ENCODE measurements at places on chromosomes 5 and 9.

DNA sequence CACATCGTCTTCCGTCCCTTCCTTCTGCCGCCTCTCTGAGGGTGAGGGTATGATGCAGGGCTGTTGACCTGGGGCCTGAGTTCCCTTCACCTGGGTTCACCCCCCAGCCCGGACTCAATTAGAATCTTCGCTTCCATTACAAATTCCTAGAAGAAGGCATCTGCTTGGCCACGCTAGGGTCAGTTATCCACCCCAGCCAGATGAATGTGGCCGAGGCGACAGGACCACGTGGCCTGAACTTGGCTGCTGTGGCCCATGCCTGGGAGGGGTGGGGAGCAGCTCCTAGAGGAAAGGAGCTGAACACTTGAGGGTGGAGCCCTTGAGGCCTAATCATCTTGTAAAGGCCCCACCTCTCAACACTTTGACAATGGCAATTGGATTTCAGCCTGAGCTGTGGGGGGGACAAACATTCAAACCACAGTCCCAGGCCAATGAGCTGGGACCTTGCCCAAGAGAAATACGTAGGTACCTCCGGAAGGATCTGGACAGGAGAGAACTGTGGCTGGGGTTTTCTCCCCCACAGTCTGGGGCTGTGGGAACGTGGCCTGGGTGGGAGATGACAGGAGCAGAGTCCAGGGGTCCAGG lies 90.6 kb upstream of the ADAMTS2 start:
- DNase-seq: no peak

GRCh38 chr5:66718374-66719002 lies 122.3 kb downstream of the MAST4 start:
- DNase-seq: no peak

DNA sequence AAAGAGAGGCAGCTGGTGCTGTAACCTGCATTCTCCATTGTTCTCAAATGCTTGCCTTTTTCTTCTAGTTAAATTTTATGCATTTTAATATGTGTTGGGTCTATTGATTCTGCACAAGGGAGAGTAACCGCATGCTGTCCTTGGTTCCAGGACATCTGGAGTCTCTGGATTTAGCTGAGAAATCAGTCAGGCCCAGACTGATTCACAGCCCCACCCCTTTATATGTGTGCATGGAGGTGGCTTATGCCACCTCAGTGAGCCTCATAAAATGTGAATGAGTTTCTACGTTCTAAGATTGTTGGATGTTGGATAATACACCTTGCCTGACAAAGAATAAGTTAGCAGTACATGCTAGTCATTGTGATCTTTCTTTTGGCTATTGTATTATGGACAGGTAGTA lies 110.1 kb upstream of the PANK3 start:
- DNase-seq: no peak

- no peak for DNase-seq
Observed at GRCh38 chr5:153641183-153641688, 150.8 kb downstream of the GRIA1 start.

DNA sequence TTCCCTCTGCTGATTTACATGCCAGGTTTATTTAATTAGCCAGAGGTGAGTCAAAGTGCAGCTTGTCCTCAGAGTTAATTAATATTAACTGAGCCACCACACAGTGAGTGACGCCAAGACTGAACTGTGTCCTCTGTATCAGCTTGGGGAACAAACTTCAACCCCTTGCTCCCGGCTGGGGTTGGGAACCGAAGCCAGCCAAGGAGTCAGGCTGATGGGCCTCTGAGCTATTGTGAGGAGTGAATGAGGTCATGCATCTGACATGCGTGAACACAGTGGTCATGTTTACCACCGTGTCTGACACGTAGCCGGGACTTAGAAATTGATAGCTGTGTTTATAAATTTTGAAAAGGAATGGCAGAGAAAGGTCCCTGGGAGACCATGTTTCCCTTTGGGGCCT lies 17.1 kb downstream of the IGIP start:
- DNase-seq: no peak

DNA sequence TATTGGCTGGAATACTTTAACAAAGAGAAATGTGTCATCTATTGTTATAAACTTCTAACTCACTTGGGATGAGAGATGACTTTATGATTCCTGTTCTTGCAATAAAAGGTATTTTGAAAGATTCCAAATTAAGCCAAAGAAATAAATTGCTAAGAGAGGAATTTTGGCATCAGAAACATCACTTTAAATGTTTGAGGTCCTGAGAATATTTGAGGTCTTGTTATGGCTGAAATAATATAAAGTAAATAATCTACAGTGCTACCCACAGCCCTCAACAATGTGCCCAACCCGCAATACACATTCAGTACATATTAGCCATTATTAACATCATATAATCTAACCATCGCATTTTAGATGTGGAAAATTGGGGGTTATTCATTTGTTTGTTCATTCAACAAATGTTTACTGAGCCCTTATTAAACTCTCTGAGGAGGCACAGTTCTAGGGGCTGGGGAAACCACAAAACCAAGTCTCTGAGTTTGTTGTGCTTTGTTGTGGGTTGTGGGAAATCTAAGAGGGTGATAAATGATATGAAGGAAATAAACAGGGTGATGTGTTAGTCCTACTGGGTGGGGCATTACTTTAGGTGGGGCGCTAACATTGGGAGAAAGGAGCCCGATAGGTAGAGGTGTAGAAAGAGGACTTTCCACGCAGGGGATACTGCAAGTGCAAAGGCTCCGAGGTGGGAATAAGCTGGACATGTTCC lies 135.2 kb upstream of the CLINT1 start:
- DNase-seq: peak; percentile 21

DNA sequence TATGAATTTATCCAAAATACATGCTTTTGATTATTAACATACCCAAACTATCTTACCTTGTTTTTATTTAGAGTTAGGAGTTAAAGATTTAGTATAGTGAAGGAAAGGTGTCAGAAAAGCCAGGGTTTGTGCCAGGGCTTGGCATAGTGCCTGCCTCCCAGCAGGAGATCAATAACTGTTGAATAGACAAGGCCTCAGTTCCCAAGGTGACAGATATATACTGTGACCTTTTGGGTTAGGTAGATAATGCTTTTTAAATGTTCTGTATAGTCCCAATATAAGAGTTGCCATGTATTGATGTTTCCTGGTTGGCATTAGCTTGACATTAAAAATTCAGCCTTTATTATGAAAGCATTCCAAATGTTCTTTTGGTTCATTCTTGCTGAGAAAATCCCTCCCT lies 121.8 kb downstream of the MCTP1 start:
- no peak for DNase-seq

DNA sequence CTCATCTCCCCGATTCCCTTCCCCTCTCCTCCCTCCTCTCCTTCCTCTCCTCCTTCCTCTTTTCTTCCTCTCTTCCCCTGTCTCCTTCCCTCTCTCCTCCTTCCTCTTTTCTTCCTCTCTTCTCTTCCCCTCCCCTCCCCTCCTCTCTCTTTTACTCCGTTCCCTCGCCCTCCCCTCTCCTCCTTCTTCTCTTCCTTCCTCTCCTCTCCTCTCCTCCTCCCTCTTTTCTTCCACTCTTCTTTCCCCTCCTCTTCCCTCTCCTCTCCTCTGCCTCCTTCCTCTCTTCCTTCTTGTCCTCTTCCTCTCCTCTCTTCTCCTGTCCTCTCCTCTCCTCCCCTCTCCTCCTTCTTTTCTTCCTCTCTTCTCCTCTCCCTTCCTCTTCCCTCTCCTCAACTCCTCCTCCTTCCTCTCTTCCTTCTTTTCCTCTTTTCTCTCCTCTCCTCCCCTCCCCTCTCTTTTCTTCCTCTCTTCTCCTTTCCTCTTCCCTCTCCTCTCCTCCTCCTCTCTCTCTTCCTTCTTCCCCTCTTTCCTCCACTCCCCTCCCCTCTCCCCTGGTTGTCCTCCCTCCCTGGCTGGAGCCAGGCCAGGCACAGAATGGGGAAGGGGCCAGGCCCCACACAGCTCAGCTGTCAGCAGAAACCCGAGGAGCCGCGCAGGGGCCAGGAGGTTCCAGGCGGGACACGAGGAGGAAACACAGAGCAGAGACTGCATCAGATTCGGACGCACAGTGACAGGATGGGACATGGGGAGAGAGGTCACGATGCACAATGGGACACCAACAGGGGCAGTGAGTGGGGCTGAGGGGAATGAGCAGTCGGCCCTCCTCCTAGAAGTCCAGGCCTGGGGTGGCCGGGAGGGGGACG lies 48.0 kb downstream of the CAMK2A start:
- DNase-seq: no peak

GRCh38 chr5:172371684-172372083 lies 82.6 kb downstream of the SH3PXD2B start:
- no peak for DNase-seq

- no peak for DNase-seq
Observed at GRCh38 chr5:142439207-142439860, 114.5 kb upstream of the SPRY4 start.

GRCh38 chr9:3746296-3747275 lies 220.8 kb upstream of the RFX3 start:
- peak; percentile 72 for DNase-seq

GRCh38 chr5:178080056-178080455 lies 33.3 kb upstream of the N4BP3 start:
- no peak for DNase-seq

GRCh38 chr9:120482424-120483186 lies 97.4 kb downstream of the CDK5RAP2 start:
- DNase-seq: no peak

GRCh38 chr5:149424371-149425315 lies 45.6 kb upstream of the IL17B start:
- no peak for DNase-seq

GRCh38 chr9:115743709-115744605 lies 409.6 kb upstream of the PAPPA start:
- DNase-seq: no peak

DNA sequence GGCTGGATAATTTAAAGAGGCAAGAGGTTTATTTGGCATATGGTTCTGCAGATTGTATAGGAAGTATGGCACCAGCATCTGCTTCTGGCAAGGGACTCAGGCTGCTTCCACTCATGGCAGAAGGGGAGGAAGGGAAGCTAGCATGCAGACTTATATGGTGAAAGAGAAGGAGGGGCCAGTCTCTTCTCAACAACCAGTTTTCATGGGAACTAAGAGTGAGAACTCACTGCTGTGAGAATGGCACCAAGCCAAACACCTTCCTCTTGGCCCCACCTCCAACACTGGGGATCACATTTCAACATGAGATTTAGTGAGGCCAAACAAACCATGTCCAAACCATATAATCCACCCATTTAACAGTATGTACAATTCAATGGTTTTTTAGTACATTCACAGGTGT lies 113.3 kb upstream of the SHB start:
- DNase-seq: no peak

DNA sequence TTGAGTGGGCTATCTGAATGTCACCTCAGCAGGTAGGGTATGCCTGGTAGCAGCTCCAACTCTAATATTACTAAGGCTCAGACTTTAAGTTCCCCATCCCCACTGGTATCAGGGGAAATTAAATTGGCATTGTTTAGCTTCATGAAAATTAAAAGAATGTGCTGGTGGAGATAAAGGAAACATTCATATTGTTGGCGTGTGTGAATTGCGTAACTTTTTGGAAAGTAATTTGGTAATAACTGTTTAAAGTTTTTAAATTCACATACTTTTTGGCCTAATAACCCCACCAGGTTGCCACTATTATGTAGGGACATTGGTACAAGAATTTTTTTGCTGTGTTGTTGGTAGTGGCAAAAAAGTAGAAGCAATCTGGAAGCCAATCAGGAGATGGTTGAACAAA lies 29.4 kb downstream of the TNPO1 start:
- DNase-seq: no peak

DNA sequence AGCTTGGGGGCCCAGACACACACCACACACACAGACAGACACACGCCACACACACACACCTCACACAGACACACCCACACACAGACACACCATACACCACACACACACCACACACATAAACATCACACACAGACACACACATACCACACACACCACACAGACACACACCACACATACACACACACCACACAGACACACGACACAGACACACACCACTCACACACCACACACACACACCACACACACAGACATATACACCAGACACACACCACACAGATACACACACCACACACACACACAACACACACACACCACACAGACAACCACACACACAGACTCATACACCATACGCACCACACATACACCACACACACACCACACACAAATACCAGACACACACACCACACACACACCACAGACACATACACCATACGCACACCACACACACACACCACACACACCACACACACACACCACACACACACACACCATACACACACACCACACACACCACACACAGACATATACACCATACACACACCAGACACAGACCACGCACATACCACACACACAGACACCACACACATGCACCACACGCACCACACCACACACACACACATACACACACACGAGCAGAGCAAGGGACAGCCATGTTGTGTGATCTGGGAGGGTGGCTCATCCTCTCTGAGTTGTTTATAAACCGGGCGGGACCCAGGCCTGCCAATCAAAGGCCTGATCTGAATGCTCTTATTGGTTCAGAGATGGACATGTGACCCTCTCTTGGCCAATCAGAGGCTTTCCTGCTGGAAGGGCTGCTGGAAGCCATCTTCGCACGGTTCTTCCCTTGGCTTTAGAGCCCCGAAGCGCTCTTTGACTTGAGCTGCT lies 148.3 kb downstream of the GAPVD1 start:
- DNase-seq: peak; percentile 65

- no peak for DNase-seq
Observed at GRCh38 chr9:115498303-115498702, 380.3 kb upstream of the TNC start.

DNA sequence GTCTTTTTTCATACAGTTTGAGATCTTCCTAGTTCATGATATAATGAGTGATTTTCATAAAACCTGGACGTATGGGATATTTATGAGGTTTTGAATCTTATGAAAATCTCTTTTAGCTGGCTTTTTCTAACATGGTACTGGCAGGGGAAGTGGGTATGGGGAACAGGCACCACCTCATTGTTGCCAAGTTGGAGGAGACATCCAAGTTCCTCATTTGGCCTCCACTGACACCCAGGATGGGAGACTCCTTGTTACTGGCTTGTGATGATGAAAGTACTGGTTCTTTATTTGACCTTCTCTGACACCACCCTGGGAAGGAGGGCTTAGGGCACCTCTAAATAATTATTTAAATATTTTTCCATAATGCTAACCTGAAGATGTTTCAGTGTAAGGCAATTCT lies 4.0 kb upstream of the TNPO1 start:
- DNase-seq: no peak

GRCh38 chr5:102654559-102655349 lies 100.4 kb upstream of the PAM start:
- DNase-seq: no peak

- no peak for DNase-seq
Observed at GRCh38 chr5:150655221-150655620, 5.8 kb upstream of the MYOZ3 start.

GRCh38 chr5:144003636-144004035 lies 166.8 kb downstream of the YIPF5 start:
- no peak for DNase-seq

- no peak for DNase-seq
Observed at GRCh38 chr9:129709438-129710168, 43.2 kb downstream of the PTGES start.

GRCh38 chr5:1357946-1358725 lies 13.2 kb upstream of the CLPTM1L start:
- no peak for DNase-seq

- DNase-seq: no peak
Observed at GRCh38 chr9:15211815-15212495, 95.1 kb downstream of the TTC39B start.

- no peak for DNase-seq
Observed at GRCh38 chr9:34927061-34927460, 31.0 kb upstream of the PHF24 start.
